ENCODE measurements at places on chromosomes 6 and 20.

DNA sequence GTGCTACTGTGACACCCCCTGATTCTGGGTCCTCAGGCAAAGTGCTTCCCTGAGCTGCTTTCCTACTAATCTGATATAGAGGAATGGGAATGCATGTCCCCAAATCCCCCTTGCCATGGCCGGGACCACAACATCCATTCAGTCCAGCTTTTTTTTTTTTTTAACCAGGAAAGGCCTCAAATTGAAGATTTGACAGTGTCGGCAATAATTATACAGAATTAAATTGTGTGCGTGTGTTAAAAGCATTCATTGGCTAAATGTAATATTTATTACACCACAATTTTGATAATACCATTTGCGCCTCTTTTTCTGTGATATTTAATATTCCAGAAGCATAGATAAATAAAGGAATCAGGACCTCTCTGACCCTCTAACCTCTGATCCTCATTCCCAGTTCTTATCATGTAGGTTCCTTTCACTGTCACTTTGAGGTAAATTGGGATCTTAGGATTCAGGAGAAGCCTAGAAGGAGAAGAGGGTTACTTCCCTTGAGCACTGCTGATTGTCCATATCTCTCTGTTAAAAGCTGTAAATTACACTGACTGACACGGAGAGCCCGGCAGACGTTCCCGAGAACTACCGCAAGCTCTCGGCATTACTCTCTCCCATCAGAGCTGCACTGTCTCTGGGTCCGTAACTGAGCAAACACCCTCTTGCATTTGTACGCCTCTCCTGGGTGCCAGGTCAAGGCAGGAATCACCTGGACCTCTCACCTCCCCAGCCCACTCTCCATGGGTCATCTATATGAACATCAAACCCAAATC, 29.4 kb upstream of the MAFB start:
- no peak for DNase-seq

GRCh38 chr20:10573273-10573950, 100.4 kb downstream of the JAG1 start:
- peak; percentile 90 for DNase-seq

- no peak for DNase-seq
Measured at GRCh38 chr6:10740061-10740460, 7.5 kb upstream of the TMEM14B start.

- DNase-seq = no peak
Measured at GRCh38 chr20:50504231-50504823, 5.9 kb upstream of the PTPN1 start.

- peak; percentile 22 for DNase-seq
Measured at GRCh38 chr6:35091346-35092083, 49.6 kb downstream of the TCP11 start.

GRCh38 chr6:25169553-25169952, 109.6 kb upstream of the CARMIL1 start:
- peak; percentile 63 for DNase-seq

DNA sequence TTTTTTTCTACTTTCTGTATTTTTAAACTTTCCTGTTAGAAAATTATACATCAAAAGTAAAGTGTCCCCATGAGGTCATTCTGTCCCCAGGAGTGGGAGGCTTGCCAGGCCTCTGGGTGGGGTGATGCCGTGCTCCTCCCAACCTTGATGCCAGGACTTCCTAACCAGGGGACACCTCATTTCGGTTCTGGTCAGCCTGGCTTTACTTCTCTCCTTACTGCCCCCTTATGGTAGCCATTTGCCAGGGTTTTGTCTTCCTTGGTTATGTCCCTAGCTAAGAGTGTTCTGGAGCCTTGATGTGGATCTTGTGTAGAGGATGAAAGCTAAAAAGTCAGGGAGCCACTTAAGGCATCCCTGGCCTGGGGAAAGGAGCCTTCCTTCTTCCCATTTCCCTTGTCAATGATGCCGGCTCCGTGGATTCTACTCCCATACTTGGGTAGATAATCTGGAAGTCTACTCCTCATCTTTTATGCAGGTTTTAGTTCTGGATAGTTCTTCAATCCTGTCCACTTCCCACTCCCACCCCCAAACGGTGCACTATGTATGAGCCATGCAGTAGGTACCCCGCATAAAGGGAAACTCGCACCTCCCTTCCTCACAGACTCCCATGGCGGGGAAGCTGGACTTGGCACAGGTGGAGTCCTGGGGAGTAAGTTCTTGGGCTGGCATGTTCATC, 164.1 kb upstream of the SALL4 start:
- DNase-seq = peak; percentile 72

DNA sequence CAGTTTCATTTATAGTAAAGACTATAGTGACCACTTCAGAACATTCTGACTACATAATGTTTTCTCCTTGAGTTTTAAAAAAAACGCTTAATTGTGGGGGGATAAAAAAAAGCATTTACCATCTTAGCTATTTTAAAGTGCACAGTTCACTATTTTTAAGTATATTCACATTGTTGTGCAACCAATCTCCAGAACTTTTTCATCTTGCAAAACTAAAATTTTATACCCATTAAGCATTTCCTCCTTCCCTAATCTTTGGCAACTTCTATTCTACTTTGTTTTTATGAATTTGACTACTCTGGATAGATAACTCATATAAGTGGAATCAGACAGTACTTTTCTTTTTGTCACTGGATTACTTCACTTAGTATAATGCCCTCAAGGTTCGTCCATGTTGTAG, 62.3 kb downstream of the FKBP5 start:
- no peak for DNase-seq

GRCh38 chr6:95682476-95682875, 105.1 kb downstream of the MANEA start:
- no peak for DNase-seq

- DNase-seq = no peak
Measured at GRCh38 chr6:146912730-146913685, 291.2 kb upstream of the STXBP5 start.

DNA sequence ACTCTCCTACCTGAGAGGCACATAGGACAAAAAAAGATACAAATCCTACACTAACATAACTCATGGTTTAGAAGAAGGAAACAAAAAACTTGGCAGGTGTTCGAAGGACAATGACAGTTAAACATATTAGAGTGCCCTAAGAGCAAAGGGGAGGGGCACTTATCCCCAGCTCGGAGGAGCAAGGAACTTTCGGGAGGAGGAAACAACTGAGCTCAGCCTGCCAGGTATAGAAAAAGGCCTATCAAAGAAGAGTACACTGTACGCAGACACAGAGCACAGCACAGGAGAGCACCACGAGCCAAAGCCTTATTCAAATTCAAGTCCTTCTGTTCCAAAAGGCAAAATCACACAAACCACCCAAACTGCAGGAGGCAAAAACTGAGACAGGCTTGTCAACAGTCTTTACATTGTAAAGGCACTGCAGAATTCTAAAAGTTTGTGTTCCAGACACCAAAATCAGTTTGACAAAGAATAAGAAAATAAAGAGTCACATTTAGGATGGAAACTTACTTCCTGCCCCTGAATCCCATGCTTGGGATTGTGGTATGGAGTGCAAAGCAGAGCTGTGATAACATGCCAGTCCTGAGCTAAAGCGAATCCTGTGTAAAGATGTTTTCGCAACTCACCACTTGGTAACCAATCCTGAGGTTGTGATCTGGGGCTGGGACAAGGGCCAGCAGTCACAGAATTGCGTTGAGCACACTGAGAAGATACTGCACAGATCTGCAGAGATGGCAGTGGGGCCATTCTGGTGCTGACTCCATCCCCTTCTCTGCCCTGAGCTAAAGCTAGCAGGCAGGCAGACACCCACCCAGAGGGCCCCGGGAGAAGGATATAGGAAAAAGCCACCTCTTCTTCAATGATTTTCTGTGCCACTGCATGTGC, 108.6 kb downstream of the CHD6 start:
- DNase-seq = peak; percentile 8

DNA sequence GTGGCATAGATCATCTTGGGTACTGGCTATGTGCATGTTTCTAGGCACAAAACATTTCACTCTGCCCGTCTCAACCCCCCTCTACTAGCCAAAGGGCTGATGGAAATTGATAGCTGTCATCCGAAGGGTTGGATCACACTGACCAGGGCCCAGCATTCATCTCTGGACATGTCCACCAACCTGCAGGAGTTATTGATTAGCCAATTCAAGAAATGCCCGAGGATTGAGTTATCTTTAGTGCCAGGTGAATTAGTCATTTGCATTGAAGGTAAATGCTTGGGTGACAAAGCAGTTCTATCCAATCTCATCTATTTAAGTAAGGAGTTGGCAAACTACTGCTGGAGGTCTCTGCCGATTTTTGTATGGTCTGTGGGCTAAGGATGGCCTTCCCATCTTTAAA, 80.1 kb downstream of the CD164 start:
- DNase-seq = no peak

DNA sequence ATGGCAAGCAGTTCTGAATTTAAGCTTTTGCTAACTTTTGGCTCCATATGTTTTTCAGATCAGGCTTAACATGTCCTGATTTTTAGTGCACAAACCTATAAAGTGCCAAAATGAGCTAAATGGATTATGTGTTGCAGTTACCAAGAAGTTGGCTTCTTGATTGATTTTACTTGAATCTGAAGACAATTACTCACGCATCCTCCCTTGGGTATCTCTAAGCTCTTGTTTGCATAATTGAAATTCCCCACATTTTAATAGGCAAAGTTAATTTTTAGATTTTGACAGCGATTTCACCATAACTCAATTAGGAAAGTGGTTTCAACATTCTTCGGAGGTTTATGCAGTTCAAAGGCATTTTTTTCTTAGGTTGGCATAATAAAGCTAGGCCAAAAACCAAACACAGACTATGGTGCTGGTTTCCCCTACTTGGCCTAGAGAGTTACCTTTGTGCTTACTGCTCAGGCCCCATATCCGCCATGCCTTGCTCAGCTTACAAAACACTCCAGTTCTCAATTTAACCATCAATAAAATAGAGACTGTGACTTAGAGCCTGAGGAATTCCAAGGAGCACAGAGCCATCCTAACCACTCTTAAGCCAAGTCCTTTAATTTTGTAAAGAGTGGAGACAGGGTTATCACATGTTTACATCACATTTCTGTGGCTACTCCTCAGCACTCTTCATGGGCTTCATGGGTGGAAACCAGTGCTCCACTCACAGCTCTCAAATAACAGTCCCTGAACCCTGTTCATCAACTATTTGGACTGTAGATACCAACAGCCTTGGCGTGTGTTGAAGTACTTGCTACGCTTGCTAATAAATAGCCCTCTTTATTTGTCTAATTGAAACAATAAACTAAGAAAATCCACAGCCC, 32.1 kb downstream of the LAMA4 start:
- DNase-seq = peak; percentile 65

DNA sequence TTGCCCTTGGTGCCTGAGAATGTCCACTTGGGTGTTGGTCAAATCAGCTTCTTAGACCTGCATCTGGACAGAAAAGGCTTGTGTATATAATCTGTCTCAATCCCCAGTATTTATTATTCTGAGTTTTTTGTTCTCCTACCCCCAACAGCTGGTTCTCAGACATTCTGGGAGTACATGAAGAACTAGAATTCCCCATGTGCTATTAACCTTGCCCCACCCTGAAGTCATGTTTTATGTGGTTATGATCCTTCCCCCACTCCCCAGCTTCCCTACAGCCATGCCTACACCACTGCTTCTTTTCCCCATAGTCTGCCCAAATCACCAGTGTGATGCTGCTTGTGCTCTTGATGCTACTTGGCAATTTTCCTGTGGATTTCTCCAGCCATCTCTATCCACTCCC, 157.0 kb downstream of the ADAT2 start:
- peak; percentile 12 for DNase-seq

- DNase-seq = peak; percentile 79
Measured at GRCh38 chr6:34671801-34672656, 24.5 kb downstream of the ILRUN start.

Measured in fibroblast of skin of back (primary cell).